ENCODE measurements at places on chromosomes 4 and X. TPM values are rescaled to one million over a fixed set of nuclear protein-coding genes. Genes with fewer than 3 reads are reported as not detected.

Gene GPR119
- total RNA-seq, result not detected

Gene HTN3
- not detected for total RNA-seq

Gene ADH5
- 101 TPM for total RNA-seq

Gene CASP6
- 35.4 TPM for total RNA-seq

Measured in endothelial cell of umbilical vein (primary cell).